CD8-positive, alpha-beta memory T cell (primary cell): ENCODE measurements at places on chromosomes 4 and X.

DNA sequence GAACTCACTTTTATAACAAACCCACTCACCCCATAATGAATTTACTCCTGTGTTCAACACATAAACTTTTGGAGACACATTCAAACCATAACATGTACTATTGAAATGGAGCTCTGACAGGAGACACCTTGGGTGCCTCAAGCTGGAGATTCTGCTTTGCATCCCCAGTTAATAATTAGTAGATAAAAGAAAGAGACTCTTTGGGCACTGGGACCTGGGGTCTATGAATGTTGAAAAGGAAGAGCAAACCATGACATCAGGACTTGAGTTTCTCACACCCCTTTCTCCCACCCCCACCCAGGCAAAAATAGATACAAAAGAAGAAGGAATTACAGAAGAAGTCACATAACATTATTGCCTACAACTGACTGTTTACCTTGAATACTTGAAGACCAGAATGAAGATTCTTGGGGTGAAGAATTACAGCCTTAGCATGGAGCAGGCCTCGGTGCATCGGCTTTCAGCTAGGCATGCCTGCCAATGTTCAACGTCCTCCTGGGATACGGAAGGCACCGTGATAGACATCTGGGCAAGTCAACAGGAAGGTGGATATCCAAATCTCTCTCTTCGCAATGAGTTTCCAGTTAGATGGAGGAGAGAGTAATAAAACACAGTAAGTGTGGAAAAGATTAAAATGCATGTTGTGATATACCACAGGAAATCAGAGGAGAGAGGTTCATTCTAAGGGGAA, 316.0 kb downstream of the TRIML1 start:
- DNase-seq, result no peak

- no peak for DNase-seq
Observed at GRCh38 chr4:139826426-139826825, 160.8 kb downstream of the MGST2 start.

DNA sequence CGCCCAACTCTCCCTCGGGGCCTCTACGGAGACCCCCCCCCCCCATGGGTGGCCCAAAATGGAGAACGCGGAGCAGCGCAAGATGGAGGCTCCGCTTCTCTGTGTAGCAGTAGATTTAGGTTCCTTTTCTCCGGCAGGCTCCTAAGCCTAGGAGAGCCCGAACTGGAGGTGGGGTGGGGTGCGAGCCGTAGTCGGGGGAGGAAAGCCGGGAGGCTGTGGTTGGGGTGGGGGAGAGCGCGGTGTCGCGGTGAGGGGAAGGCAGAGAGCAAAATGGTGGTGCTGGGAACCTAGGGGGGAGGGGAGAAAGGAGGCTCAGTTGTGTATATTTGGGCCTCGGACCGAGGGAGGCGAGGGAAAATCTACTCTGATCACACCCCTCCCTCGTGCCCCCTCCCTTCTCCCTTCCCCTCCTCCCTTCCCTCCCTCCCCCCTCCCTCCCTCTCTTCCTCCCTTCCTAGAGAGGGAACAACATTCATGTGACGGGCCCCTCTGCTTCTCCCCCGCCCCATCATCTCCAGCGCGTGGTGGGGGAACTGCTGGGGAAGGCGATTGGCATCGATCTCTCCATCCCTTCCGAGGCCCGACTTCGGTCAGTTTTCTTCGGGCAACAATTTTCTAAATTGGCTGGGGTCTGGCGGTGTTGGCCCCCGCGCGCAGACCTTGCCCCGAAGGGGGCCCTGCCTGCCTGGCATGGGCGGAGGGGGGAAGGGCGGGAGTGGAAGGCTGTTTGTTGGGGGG, at the start of gene STAG2:
TSS of gene STAG2 (plus strand) at position 439 of the 738 bp plus-strand sequence. CDS start 60,922 bp downstream, outside the sequence.
- peak; percentile 59 for DNase-seq

GRCh38 chrX:123685232-123685631, 47.6 kb downstream of the THOC2 start:
- DNase-seq, result no peak

GRCh38 chrX:95332530-95332929, 1352.1 kb upstream of the DIAPH2 start:
- DNase-seq, result no peak

GRCh38 chrX:15451913-15452312, 41.2 kb downstream of the PIR start:
- no peak for DNase-seq

GRCh38 chr4:48490012-48490679, at the start of gene ZAR1:
TSS of gene ZAR1 (plus strand) at chr4:48490252. CDS start at chr4:48490292, 40 bp downstream.
- no peak for DNase-seq
